ENCODE measurements at places on chromosomes 3 and 15.

DNA sequence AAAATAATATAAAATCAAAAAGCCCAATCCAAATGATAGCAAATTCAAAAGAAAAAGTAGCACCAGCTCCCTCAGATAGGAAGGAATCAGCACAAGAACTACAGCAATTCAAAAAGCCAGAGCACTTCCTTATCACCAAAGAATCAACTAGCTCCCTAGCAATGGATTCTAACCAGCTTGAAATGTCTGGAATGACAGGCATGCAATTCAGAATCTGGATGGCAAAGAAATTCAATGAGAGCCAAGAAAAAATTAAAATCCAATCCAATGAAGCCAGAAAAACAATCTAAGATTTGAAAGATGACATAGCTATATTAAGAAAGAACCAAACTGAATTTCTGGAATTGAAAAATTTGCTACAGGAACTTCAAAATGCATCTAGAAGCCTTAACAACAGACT lies 1334.4 kb upstream of the ALCAM start:
- no peak for DNase-seq

GRCh38 chr3:73540969-73541740 lies 83.6 kb downstream of the PDZRN3 start:
- no peak for DNase-seq

DNA sequence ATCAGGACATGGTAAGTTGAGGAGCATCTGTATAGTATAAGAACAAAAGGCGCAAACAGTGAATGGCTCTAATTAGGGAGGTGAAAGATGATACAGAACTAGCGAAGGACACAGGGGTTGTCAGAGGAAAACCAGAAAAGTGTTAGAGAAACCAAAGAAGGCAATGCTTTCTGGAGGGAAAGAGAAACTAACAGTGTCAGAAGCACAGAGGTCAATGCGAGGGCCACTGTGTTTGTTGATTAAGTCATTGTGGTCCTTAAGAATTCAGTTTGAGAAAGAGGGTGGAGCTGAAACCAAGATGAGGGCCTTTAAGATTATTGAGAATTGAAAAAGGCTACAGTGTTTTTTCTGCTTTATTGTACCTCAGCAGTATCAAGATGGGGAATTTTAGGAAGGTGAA lies 28.8 kb downstream of the ATG7 start:
- DNase-seq, result no peak

DNA sequence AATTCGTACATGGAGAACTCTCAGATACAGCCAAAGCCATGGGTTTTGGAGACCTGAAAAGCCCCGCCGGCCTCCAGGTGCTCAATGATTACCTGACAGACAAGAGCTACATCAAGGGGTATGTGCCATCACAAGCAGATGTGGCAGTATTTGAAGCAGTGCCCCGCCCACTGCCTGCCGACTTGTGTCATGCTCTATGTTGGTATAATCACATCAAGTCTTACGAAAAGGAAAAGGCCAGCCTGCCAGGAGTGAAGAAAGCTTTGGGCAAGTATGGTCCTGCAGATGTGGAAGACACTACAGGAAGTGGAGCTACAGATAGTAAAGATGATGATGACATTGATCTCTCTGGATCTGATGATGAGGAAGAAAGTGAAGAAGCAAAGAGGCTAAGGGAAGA lies 23.5 kb downstream of the MYO5A start:
- DNase-seq, result no peak

GRCh38 chr15:43218908-43219706 lies 1.7 kb downstream of the EPB42 start:
- DNase-seq, result no peak

- DNase-seq, result no peak
Observed at GRCh38 chr3:106302451-106303221, 433.8 kb upstream of the CBLB start.

- no peak for DNase-seq
Observed at GRCh38 chr3:165815682-165816081, 21.5 kb downstream of the BCHE start.

GRCh38 chr3:31230425-31231223 lies 302.1 kb upstream of the STT3B start:
- DNase-seq, result no peak

DNA sequence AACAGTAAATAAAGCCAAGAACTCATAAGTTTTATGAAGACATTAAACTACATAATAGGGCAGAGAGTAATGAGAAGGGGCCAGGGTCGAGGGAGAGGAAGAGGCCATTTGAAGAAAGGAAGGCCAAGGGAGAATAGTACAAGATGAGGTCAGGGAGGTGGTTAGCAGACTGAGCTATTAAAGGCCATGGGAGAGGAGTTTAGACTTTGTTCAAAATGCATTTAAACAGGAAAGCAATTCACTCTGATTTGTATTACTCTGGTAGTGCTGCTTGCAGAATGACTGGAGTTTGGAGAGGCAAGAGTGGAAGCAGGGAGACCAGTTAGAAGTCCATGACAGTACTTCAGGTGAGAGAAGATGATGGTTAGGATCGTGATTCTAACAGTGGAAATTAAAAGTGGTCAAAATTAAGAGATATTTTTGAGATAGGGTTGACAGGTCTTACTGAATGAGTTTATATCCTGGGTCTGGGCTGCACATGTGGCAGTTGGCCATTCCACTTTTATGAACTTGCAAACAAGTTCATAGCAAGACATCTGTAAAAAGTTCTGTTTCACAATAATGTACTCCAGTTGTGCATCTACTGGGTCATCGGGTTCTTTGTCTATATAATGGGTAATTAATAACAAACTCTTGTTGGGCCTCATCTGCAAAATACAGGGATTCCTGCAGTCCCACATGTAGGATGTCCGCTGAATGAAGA lies 16.3 kb downstream of the PPP2R3A start:
- no peak for DNase-seq

Data from stimulated activated CD4-positive, alpha-beta T cell treated with anti-CD3 and anti-CD28 coated beads, Interleukin-15, amount 100 ng/mL, for 1 hour (primary cell).